ENCODE measurements at places on chromosomes 2 and 18. TPM values are rescaled to one million over a fixed set of nuclear protein-coding genes. Genes with fewer than 3 reads are reported as not detected.

Gene CDK5R2
- 0.58 TPM for polyA plus RNA-seq

Gene OTOS
- polyA plus RNA-seq: 0.58 TPM

Gene SPR
- polyA plus RNA-seq: 34.9 TPM

Gene ZNF396
- 2.1 TPM for polyA plus RNA-seq

Gene LRRFIP1
- 54.7 TPM for polyA plus RNA-seq

Gene SULT6B1
- not detected for polyA plus RNA-seq

Gene FAM110C
- polyA plus RNA-seq: 5.5 TPM

Gene REG3A
- polyA plus RNA-seq: 502 TPM

Gene TPGS2
- polyA plus RNA-seq: 25.1 TPM

Gene IL1RL1
- polyA plus RNA-seq: 2.1 TPM

Gene DUSP2
- polyA plus RNA-seq: 7.8 TPM

Gene ERICH2
- 1.5 TPM for polyA plus RNA-seq

Gene TPO
- polyA plus RNA-seq: 1.0 TPM

Gene ASXL3
- 0.18 TPM for polyA plus RNA-seq

Gene SKOR2
- polyA plus RNA-seq: not detected

Gene EN1
- polyA plus RNA-seq: 0.34 TPM

Gene SEMA4C
- polyA plus RNA-seq: 8.2 TPM

Gene C2orf81
- 0.43 TPM for polyA plus RNA-seq

Gene DPYSL5
- 0.06 TPM for polyA plus RNA-seq

Gene RMND5A
- polyA plus RNA-seq: 6.2 TPM

Gene ARHGEF4
- polyA plus RNA-seq: 8.9 TPM

Gene MAP3K19
- polyA plus RNA-seq: not detected

Gene ABCG5
- polyA plus RNA-seq: not detected

Gene NT5C1B
- polyA plus RNA-seq: not detected

Gene ELOA2
- not detected for polyA plus RNA-seq

Gene IL36A
- polyA plus RNA-seq: not detected

Gene SMAD4
- polyA plus RNA-seq: 15.8 TPM

Gene FIGN
- 1.1 TPM for polyA plus RNA-seq

Gene STPG4
- polyA plus RNA-seq: not detected

Gene KLHL41
- 0.45 TPM for polyA plus RNA-seq

Gene ADAM23
- polyA plus RNA-seq: 1.0 TPM

Gene CCDC85A
- polyA plus RNA-seq: 2.0 TPM
